ENCODE measurements at places on chromosomes 6 and 20.
A peak's percentile ranks its signal among the peaks of the same experiment; 100 is the strongest.

- no peak for DNase-seq
Measured at GRCh38 chr20:46990017-46990595, 95.5 kb downstream of the EYA2 start.

- no peak for DNase-seq
Measured at GRCh38 chr6:148497257-148497656, 154.6 kb downstream of the SASH1 start.

DNA sequence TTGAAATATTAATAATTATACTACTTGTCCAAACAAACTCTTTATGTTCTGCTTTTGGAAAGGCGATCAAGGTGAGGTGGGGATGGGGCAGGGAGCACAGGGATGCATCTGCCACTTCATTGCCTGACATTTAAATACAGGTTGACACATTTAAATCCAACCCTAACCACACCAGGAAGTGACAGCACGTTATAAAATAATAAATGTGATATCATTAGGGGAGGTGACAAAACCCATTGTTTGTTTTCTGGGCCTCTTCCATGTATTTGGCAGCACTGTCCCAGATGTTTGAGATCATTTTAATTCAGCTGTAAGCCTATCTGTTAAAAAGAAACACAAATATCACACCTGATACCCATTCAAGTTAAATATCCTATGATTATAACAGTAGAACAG, 342.4 kb upstream of the ARID1B start:
- no peak for DNase-seq

DNA sequence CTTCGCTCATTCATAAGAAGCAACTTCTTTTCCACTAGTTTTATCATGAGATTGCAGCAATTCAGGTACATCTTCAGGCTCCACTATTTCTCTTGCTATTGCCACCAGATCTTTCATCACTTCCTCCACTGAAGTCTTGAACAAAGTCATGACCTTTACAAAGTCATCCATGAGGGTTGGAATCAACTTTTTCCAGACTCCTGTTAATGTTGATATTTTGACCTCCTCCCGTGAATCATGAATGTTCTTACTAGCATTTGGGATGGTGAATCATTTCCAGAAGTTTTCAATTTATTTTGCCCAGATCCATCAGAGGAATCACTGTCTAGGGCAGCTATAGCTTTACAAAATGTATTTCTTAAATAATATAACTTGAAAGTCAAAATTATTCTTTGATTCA, 1.5 kb downstream of the CENPQ start:
- DNase-seq = no peak

DNA sequence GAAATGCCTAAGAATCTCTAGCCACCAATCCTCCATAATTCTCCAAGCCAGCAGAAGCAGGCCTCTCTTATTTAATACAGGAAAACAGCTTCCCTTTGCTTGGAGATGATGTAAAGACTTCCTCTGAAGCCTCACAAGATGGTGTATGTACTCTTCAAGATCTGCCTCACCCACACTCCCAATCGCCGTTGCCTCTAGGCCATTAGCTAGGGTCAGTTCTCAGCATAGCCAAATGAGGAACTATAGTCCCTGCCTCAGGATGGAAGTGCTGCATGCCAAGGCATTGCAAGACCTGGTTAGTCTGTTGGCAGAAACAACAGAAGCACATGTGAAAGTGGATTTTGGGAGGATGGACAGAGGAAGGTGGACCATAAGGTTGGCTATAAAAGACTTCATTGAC, 139.1 kb downstream of the SCML4 start:
- no peak for DNase-seq

DNA sequence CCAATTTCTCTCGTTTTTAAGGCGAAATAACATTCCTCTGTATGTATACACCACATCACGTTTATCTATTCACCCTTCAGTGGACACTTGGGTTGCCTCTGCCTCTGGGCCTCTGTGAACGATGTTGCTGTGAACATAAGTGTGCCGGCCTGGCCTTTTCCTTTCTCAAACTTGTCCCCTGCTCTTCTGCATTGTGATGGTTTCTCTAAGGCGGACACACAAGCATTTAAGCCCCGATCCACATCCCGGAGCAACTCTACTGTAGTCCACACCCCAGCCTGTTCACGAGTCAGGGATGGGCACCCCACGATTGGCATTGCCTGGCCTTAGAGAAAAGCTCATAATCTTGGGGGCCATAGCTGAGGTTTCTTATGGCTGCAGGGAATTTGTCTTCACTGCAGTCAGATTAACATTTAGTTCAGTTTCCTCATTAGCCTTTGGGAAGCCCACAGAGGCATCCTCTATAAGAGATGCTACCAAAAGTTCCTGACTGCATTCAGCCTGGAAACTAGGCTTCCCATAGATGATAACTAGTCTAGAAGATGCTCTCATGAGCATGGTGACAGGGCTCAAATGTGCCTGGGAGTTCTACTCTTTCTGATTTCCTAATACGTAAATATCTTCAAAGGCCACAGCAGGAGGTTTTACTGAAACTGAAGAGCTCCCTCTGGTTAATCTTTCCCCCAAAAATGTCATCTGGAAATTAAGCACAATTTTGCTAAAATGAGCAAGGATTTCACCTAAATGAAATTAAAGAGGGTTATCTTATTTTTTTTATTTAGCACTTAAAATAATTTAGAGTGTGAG, 762 bp downstream of the ZC3H12D start:
- DNase-seq = no peak

GRCh38 chr20:36835453-36836198, 40.3 kb upstream of the TLDC2 start:
- peak; percentile 73 for DNase-seq

DNA sequence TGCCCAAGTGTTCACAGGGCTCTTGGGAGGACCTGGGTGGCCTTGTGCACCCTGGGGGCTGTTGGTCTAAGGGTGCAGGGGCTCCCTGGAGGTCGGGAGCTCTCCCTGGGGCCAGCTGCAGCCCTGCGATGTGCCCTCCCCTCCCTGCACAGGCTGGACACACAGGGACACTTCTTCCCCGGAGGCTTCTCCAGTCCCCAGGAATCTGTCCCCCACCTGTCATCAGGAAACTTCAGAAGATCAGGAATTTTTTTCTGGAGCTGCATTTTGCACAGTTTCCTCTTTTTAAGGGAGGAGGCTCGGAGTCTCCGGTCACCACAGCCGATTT, 66.9 kb upstream of the BHLHE23 start:
- no peak for DNase-seq

- no peak for DNase-seq
Measured at GRCh38 chr20:56953048-56953586, 313.3 kb downstream of the BMP7 start.

- DNase-seq = no peak
Measured at GRCh38 chr20:45049904-45050471, 50.9 kb downstream of the KCNS1 start.

- DNase-seq = peak; percentile 51
Measured at GRCh38 chr6:139882234-139882633, 507.8 kb upstream of the CITED2 start.

DNA sequence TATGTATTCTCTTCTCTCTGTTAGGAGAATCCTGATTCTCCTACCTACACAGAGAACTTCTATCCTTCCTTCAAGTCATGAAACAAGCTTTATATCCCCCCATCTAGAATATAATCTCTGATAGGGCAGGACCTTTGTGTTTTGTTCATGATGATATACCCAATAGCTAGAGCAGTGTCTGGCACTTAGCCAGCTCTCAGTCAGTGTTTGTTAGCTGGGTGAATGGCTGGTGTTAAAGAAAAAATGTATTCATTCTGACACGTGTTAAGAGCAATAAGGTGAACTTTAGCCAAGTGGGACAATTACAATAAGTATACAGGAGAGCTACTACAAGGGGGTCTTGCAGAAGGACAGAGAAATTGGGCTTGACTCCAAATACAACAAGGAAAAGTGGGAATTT, 34.3 kb upstream of the TNFRSF21 start:
- no peak for DNase-seq

GRCh38 chr6:125637207-125637606, 112.2 kb upstream of the HEY2 start:
- DNase-seq = no peak

GRCh38 chr20:17714597-17714996, 14.8 kb downstream of the BANF2 start:
- DNase-seq = no peak

- DNase-seq = no peak
Measured at GRCh38 chr20:32524829-32525501, 60.2 kb downstream of the NOL4L start.

DNA sequence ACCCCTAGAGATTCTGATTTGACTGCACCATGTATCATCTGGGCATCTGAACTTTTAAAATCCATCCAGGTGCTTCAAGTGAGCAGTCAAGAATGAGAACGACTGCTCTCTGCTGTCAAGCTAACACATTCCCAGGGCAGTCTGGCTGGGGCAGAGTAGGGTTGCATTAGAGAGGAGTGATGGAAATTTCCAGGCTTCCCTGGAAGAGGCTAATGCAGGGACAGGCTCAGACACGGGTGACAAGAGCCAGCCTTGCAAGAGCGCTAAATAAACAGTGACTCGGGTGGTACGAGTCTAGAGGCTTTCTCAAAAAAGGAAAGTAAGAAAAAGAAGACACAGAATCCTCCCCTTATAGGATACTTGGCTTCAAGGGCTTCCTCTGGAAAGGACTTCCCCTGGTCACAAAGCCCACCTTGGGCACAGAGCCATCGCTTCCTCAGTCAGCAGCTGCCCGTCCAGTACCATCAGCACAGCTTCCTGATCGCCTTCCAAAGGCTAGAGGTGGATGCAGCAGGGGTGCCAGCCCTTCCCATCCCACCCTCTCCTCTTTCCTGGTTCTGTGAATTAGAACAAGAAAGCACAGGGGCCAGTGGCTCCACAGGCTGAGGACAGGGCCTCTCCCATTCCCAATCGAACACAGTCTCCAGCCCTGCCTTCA, 177.4 kb upstream of the RREB1 start:
- DNase-seq = no peak

DNA sequence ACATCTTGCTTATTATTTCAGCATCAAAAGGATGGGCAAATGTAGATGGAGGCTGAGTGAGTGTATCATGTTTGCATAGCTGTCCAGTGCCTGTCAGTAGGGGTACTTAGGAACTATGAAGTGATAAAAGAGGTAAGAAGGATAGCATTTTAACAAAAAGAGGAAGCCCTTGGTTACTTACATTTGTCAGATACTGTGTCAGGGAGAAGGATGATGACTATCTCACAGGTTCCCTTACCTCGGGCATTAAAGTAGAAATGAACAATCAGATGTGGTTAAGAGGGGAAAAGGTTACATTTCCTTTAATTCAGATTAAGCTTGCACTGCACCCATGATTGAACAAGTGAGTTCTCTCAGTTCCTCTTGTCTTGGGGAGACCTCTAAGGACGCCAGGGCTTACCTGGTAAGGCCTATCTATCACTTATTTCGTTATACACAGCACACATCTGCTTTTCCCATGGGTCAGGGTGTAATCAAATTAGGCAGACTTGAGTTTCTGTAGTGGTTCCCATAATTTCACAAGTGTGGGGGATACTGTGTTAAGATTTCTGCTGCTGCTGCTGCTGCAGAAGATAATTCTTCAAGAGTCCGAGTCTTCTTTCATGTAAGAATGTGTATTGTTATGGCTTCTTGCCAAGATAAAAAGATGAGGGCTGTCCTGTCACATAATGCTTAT, 4.5 kb downstream of the FOXO3 start:
- no peak for DNase-seq

DNA sequence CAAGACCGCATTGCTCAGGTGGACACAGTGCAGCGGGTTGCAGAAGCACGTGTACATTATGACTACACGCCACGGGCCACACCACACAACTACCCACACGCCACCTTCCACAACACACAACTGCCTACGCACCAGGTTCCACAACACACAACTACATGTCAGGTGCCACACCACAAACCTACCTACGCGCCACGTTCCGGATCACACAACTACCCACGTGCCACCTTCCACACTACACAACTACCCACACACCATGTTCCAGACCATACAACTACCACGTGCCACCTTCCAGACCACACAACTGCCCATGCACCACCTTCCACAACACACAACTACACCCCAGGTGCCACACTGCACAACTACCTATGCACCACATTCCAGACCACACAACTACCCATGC, 20.5 kb downstream of the THBS2 start:
- DNase-seq = no peak

DNA sequence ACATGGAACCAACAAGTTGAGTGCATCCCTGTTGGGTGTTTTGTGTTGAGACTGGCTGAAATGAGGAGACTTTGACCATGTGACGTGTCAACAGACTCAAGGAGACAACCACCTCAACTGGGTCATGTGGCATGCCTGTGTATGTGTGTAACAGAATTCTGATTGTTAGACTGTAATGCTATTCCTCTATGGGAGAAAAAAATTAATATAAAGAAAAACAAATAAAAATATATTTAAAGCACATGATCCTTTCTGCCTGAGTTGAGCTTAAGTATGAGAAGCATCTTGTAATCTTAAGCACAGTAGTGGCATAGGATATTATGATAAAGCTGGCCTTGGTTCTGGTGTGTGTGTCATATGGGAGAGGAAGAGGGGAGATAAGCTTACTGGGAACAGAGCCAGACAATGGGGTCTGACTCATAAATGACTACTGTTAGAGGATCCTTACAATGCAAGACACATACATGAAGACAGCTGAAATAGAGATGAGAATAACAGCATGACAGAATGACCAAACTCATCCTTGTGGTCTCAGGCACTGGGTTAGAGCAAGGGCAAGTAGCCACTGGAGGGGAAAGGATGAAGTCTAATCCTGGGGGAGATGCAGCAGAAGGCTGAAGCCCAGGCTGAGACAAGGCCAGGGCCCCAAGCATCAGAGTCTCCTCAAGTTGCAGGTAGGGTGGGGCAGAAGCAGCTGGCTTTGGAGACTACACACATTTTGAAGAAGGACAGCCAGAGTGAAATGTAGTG, 9.2 kb downstream of the TP53INP2 start:
- no peak for DNase-seq

GRCh38 chr6:148580442-148580841, 166.4 kb upstream of the UST start:
- no peak for DNase-seq

- no peak for DNase-seq
Measured at GRCh38 chr6:52254731-52255378, 10.6 kb upstream of the IL17F start.

DNA sequence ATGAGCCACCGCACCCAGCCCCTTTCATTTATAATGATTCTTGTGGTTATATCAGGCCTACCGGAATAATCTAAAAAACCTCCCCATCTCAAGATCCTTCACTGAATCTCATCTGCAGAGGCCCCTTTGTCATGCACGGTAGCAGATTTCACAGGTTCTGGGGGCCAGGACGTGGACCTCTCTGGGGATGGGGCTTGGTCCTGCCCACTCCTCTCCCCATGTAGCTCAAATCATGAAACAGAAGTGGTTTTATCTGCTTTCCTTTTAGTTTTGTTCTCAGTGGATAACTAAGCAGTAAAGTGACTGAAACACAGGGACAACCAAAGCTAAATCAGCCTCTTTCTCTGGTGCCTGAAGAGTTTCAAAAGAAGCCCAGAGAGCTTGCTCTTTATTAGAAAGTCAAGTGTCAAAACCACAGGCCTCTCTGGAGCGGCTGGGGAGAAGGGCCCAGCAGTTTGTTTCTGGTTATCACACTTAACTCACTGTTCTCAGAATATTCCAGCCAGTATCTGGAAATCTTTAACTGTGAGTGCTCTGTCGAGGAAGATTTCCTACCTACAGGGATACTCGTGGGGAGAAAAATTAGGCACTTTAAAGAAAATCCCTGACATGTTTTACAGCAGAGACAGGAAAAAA, 60.6 kb upstream of the FAM184A start:
- no peak for DNase-seq

GRCh38 chr6:154440422-154441043, 70.0 kb downstream of the CNKSR3 start:
- no peak for DNase-seq

GRCh38 chr6:31697555-31697954, 5.6 kb downstream of the ABHD16A start:
- DNase-seq = no peak

- DNase-seq = no peak
Measured at GRCh38 chr20:63003546-63003945, 3.2 kb downstream of the BHLHE23 start.

Data from right kidney (tissue), 9 donors.